ENCODE measurements at places on chromosomes 5 and 9.

DNA sequence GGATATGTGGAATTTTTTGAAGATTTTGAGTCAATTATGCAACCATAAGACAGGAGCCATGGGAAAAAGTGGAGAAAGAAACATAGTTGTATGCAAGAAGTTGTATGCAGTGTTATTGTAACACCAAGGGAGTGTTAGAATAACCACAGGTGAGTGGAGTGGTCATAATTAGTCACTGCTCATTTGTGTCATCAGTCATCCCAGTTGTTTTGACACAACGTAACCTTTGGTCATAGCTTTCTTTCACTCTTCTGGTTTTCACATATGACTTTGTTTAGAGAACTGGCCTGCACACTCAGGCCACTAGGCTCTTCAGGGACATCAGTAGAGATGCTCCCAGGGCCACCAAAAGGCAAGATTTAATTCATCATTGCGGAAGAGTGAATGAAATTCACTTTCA lies 158.7 kb upstream of the HMHB1 start:
- DNase-seq, result no peak

DNA sequence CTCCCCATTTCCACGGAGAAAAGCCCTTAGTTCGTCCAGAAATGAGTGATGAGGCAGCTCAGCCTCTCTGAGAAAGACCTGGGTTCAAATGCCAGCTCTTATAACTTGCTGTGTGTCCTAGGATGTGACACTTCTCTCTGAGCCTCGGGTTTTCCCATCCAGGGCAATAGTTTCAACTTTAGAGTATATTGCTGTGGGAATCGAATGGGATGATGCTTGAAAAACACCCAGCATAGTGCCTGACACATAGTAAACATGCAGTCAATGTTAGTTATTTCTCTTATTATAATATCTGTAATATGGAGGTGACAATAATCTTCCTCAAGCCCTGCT lies 430 bp upstream of the MAPKAP1 start:
- no peak for DNase-seq

DNA sequence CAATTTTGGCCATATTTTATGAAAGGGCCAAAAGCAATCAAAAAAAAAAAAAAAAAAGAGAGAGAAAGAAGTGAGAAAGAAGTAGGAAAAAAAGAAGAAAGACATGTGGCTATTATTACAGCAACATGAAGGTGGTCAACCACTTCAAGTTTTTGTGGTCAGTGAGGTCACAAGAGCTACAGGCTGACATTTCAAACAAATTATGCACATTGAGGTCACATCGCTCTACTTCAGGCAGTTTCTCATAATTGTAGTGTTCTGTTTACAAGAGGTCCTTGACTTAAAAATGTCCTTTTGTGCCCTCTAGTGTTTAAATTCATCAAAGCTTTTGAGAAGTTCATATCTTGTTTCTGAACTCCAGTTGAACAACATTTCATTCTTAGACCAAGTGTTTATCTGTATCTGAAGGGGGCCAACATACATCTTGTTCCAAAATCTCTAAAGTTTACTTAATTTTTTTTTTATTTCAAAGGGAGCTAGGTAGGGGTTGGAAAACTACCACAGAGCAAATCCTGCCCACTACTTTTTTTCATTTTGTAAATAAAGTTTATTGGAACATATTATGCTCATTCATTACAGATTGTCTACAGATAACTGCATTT lies 513.1 kb downstream of the PDE4D start:
- DNase-seq, result peak; percentile 79

DNA sequence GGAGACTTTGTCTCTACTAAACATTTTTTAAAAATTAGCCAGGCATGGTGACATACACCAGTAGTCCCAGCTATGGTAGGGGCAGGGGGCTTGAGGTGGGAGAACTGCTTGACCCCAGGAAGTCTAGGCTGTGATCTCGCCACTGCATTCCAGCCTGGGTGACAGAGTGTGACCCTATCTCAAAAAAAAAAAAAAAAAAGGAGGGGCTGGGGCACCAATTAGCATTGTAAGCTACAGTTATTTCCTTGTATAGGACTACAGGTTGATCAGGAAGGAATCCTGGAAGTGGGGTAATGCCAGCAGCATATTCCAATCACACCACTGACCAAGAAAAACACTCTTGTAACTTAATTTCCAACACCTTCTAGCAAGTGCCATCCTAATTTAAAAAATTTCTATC lies 32.1 kb downstream of the PWWP2A start:
- no peak for DNase-seq

DNA sequence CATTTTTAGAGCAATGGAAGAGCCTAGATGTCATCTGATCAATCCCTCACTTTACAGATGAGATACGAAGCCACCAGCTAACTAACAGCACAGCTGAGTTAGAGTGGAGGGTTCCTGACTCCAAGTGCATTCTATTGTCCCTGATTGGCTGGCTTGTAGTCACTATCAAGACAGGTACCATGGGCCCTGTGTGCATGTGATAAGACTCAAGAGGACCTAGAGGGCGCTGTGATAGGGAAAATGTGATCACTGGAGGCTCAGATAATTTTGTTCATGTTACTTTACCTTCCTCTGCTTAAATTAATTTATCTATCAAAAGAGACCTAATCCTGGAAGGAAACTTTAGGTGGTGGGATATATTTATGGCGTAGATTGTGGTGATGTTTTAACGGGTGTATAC lies 19.5 kb upstream of the SNAPC3 start:
- DNase-seq, result no peak
